CD4-positive, alpha-beta T cell treated with Interleukin-12 subunit alpha and Interleukin-12 subunit beta, for 1 hour (primary cell): ENCODE measurements at places on chromosomes 7 and 10.

- no peak for DNase-seq
These were observed 318.9 kb downstream of the KCNMA1 start for GRCh38 chr10:77318739-77319138.

DNA sequence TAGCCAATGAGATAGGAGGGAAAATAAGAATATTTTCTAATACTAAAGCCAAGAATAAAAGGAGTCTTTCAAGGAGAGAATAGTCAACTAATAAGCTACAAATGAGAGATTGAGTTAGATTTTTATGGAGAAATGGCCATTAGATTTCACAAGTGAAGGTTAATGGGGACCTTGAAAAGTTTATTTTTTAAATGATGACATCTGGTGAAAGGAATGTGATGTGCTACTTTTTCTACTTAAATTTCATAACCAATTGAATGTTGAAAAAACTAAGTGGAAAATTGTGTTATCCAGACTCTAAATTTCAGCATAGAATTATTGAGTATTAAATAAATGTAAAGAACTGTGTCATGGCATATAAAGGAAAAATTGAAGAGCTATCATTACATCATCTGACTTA lies 125.7 kb downstream of the TSPAN12 start:
- DNase-seq: no peak

- DNase-seq: no peak
These were observed 63.4 kb downstream of the RAMP3 start for GRCh38 chr7:45220846-45221618.

GRCh38 chr10:80537086-80537735 lies 491 bp upstream of the SH2D4B start:
- no peak for DNase-seq

- no peak for DNase-seq
These were observed 31.5 kb downstream of the BICC1 start for GRCh38 chr10:58544135-58544534.

DNA sequence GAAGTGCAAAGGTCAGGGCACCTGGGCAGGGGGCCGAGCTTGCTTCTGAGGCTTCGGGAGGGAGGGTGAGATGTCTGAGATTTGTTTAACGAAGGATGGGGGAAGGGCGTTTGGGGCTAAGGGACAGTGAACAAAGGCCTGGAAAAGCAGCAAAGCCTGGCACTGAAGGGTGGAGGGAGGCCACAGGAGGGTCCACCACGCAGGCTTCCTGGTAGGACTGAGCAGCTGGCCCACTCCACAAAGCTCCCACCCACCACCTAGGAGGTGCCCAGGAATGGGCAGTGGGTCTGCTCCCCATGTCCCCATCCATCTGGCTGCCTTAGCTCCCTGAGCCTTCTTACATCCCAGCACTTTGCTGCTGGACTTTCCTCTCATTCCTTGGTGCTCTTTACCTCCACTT lies 39.4 kb upstream of the CXCL12 start:
- DNase-seq: no peak

DNA sequence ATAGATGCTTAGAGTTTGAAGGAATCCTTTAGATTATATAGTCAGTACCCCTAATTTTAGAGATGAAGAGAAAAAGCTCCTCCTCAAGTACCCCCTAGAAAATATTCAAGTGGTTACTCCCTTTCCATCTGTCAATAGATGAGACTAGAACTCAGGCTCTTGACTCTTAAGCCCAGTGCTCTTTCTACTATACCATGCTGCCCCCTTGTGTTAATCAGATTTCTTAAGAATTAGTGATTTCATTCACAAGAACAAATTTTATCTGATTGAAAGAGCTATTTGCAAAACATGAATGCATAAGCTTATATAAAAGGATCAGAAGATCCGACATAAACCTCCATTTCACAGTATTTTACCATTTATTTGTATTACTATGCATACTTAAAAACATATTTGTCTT lies 179.3 kb downstream of the TFEC start:
- peak; percentile 39 for DNase-seq

GRCh38 chr7:99121496-99122021 lies 22.3 kb downstream of the SMURF1 start:
- no peak for DNase-seq

DNA sequence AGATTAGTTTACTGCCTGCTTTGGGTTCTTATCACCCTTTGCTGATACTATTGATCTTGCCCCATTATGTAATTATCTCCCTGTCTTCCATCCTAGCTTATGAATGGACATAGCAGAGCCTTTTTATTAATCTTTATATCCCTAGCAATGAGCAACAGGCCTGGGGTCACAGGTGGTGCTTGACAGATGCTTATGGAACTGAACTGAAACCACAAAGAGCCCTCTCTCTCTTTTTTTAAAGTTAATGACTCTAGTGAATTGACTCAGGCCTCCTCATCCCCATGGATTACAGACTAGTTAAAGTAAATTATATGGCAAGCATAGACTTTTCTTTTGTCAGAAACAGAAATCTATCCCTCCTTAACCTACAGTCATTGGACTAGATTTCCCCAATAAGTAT lies 265.2 kb downstream of the PHTF2 start:
- DNase-seq: no peak

- no peak for DNase-seq
These were observed 276.5 kb upstream of the TEX47 start for GRCh38 chr7:89072081-89072480.

DNA sequence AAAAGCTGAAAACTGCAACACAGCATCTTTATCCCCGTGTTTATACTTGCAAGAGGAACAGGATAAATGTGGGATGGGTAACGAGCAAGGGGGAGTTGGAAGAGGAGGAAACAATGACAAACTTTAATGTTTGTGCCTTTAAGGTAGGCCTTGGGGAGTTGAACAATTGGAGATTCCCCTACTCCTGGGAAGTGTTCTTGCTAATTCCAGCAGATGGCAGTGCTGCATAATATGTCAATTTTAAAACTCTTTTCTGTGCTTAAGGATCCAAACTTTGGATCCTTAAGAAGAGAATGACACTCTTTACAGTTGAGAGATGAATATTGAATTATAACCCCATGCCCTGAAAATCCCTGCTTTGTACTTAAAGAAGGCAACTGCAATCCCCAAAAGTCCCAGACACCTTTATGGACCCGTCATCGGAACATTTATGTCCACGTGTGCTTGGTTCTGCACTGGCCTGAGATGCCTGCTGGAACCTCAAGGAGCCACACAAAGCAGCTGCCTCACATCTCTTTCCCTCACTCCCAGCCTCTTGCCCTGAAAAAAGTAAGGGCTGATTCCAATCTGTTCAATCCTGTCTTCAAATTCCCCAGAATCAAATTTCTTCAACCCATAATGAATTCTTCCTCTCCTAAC lies 12.0 kb downstream of the IFIT5 start:
- peak; percentile 53 for DNase-seq

- no peak for DNase-seq
These were observed 31.6 kb downstream of the ZFAND4 start for GRCh38 chr10:45640941-45641340.

DNA sequence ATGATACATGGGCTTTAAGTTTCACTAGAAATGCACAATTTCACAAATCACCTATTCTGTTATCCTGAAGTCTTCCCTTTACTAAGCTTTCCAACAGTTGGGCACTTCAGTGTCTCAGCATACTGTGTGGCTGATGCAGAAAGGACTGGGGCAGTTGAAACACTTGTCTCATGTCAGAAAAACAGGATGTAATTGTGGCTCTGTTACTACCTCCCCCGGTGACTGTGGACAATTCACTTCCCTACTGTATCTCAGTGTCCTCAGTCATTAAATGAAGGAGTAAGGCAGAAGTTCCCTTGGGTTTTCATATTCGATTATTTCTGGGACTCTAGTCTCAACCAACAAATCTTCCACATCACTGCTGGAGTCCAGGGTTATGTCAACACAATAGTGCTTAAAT lies 17.9 kb downstream of the ANKRD22 start:
- DNase-seq: peak; percentile 22

GRCh38 chr7:138848056-138848980 lies 50.3 kb upstream of the ATP6V0A4 start:
- no peak for DNase-seq

DNA sequence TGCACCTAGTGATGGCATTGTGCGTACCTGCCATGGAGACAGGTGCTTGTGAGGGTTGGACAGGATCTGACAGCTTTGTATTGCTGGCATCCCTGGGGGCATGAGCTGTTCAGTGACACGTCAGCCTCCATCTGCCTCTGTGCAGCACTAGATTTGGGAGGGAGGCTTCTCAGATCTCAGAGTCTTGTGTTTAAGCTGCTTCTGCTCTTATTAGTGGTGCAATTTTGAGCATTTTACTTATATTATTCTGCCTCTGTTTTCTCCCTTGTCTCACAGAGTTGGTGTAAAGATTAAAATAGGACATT lies 5.1 kb downstream of the ARHGAP22 start:
- no peak for DNase-seq

DNA sequence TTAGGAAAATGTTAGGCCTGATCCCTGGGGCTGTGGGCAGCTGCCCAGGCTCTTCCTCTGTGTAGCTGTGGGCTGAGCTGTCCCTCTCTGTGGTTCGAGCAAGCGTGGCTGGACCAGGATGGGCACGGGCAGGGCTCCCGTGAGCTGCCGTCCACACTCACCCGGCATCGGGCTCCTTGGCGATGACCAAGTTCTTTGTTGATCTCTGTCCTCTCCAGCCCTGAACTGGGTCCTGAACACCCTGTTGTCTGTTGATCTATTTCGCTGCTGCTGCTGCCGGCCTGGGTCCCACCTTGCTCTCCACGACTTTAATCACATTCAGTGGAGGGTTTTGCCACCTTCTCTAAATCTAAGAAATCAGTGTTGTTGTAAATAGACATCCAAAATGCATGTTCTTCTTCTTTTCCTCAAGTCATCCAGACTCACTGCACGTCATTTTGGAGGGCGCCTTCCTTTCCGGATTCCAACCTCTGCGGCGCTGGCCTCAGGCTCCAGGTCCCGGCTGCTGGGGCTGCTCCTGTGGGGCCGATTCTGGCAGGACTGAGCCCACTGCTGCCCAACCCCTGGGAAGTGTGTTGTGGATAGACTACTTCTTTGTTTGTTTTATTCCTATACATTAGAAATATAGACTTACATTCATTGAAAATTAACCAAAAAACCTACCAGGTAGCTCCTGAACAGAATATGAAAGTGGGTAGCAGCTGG lies 100.6 kb downstream of the DYNC2I1 start:
- no peak for DNase-seq

DNA sequence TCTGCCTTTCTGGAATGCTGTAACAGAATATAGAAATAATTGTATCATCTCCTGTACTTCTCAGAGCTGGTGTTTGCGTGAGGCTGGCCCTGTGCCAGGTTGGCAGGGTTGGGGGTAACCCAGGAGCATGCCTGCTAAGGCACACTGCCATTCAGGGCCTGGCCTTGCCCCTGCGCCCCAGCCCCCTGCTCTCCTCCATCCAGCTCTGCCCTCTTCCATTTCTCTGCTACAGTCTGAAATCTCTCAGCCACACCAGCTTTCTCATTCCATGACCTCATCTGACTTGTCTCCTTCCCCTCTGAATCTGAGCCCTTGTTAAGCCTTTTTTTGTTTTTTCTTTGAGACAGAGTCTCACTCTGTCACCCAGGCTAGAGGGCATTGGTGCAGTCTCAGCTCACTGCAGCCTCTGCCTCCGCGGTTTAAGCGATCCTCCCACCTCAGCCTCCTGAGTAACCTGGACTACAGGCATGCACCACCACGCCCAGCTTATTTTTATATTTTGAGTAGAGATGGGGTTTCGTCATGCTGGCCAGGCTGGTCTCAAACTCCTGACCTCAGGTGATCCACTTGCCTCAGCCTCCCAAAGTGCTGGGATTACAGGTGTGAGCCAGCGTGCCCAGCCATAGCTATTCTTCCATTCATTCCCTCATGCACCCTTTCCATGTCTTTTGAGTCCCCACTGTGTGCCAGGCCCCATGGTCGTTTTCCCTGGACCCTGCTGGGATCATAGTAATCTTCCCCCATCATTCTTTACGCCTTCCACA lies 206.8 kb downstream of the CUX1 start:
- no peak for DNase-seq

DNA sequence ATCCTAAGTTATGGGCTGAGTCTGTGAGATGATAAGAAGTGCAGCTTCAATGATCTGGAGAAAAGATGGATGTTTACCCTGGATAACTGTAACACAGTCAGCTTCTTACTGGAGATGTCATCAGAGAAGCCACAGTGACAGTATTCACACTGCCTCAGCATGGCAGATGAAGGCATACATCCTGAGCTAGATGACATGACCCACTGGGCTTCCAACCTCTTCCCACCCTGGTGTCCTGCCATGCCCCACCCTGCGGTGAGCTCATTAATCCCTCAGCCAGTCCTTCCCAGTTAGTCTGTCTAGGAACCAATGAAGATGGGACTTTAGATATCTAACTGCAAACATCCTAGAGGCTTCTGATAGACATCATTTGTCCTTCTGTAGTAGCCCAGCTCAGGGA lies 213.8 kb downstream of the TAX1BP1 start:
- DNase-seq: no peak

- no peak for DNase-seq
These were observed 431.2 kb upstream of the C7orf33 start for GRCh38 chr7:148159331-148159730.

- DNase-seq: no peak
These were observed 47.5 kb downstream of the DENND2A start for GRCh38 chr7:140592964-140593671.

DNA sequence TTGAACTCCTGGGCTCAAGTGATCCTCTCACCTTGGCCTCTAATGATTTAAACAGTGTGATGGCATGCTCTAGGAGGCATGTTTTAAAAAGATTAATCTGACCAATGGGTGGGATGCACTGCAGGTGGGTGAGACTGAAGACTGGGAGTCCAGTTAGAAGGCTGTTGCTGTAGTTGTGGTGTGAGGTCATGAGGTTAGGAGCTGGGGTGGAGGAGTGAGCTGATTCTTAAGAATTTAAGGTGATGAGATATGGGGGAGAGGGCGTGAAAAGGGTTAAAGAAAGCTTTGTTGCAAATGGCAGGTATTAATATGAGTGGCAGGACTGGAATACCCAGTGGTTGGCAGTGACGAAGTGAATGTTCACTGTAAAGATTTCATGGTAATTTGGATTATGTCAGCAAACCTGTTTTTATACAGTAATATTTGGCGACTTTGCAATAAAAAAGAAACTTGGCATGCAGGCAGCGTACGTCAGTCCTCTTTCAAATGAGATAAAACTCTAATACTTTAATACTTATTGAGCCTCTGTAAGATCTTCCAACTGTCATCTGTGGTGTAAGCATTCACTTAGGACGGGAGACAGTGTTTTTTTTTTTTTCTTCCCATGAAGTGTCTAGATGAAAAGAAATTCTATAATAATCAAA lies 72.8 kb upstream of the MTPN start:
- no peak for DNase-seq

DNA sequence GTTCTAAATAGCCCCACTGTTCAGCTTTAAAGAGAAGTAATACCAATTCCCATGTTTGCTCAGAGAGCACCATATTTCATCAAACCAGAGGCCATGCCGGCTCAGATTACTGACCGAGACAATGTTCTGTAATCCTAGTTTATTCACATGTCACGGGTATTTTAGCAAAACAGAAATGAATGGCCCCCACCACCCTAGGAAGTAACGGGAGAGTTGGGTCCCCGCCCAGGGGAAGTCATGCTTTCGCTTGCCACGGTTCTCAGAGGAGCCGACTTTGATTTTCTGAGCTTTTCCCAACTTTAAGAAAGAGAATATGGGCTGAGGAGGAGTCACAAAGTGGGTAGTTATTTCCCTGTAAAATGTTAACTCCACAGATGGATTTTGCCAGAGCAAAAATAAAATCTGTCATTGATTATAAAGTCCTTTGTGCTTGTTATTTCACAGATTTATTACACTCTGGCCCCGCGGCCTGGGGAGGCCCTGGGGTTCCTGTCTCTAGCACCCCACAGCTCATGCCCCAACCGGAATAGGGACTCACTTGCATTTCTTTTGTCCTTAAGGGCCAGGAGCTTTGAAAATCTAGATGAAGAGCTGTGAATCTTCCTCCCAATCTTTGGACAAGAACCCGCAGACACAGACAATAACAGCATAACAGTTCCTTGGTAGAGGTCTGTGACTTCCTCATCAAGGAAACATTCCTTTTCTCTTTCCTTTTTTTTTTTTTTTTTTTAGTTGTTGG lies 3.7 kb upstream of the GDF10 start:
- no peak for DNase-seq
